ENCODE measurements at places on chromosomes 6 and 20. TPM values are rescaled to one million over a fixed set of nuclear protein-coding genes. Genes with fewer than 3 reads are reported as not detected.

WASF1 gene
- 2.3 TPM for total RNA-seq

TUBB2B gene
- 0.41 TPM for total RNA-seq

HDGFL1 gene
- not detected for total RNA-seq

RXRB gene
- 47.8 TPM for total RNA-seq

DNA sequence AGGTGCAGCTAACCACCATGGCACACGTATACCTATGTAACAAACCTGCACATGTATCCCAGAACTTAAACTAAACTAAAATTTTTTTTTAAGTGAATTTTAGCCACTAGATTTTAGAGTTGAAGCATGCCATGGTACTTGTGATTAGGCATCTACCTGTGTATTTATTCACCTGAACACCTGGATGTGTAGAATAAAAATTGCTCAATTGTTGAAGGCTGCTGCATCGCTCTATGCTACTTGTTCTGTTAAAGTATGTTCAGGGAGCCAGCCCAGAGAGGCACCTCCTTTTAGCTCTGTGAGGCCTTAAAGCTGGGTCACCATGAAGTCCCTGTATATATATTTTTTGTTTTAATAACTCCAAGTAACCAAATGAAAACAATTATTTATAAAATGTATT is 28.3 kb downstream of the SLC22A3 start:
- no peak overlapping the region for H3K27ac ChIP-seq
- no peaks in the 10 kb centered on the region for H3K4me1 ChIP-seq
- H3K36me3 ChIP-seq = no peaks in the 10 kb centered on the region
- H3K4me3 ChIP-seq = no peak overlapping the region
- no peak for DNase-seq

- H3K4me1 ChIP-seq = peaks cover 24% of the 10 kb centered on the region
- H3K27me3 ChIP-seq = no peaks in the 10 kb centered on the region
- no peak overlapping the region for H3K4me3 ChIP-seq
- no peak for DNase-seq
Measured at GRCh38 chr6:34606477-34607265, 50.5 kb upstream of the SPDEF start.

- H3K4me1 ChIP-seq = peaks cover 4% of the 10 kb centered on the region
- H3K4me3 ChIP-seq = no peak overlapping the region
- DNase-seq = no peak
- H3K36me3 ChIP-seq = peaks cover 73% of the 10 kb centered on the region
- H3K27ac ChIP-seq = no peak overlapping the region
Measured at GRCh38 chr6:118918329-118918725, 16.6 kb downstream of the MCM9 start.

DNA sequence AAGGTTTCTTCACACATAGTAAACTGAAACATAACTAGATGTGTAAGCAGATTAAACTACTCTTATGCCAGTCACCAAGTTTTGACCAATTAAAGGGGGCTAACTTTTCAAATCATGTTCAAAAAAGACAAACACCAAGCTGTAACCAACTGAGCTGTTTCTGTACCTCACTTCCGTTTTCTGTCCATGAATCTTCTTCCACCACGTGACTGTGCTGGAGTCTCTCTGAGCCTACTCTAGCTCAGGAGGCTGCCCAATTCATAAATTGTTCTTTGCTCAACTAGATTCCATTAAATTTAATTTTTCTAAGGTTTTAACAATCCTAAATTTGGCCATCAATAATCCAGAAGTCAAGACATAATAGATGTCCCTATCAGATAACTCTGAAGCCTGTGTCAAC is 229.4 kb downstream of the FNDC1 start:
- H3K4me1 ChIP-seq = no peaks in the 10 kb centered on the region
- no peak overlapping the region for H3K4me3 ChIP-seq
- no peak overlapping the region for H3K27ac ChIP-seq
- no peaks in the 10 kb centered on the region for H3K36me3 ChIP-seq

GRCh38 chr6:42341771-42342553 is 109.8 kb downstream of the TRERF1 start:
- H3K27ac ChIP-seq = no peak overlapping the region
- no peak for DNase-seq
- peaks cover 36% of the 10 kb centered on the region for H3K36me3 ChIP-seq
- H3K27me3 ChIP-seq = no peaks in the 10 kb centered on the region

GRCh38 chr6:18724056-18724455 is 336.9 kb downstream of the RNF144B start:
- H3K27me3 ChIP-seq = no peaks in the 10 kb centered on the region
- H3K27ac ChIP-seq = no peak overlapping the region
- no peaks in the 10 kb centered on the region for H3K4me1 ChIP-seq
- no peak overlapping the region for H3K4me3 ChIP-seq

GRCh38 chr6:83590416-83590815 is 78.1 kb downstream of the PRSS35 start:
- no peak overlapping the region for H3K4me3 ChIP-seq
- no peaks in the 10 kb centered on the region for H3K36me3 ChIP-seq
- H3K4me1 ChIP-seq = no peaks in the 10 kb centered on the region
- no peaks in the 10 kb centered on the region for H3K27me3 ChIP-seq

GRCh38 chr6:45148278-45148677 is 179.9 kb upstream of the RUNX2 start:
- peaks cover 16% of the 10 kb centered on the region for H3K4me1 ChIP-seq
- H3K27ac ChIP-seq = no peak overlapping the region
- DNase-seq = no peak
- no peaks in the 10 kb centered on the region for H3K27me3 ChIP-seq
- H3K4me3 ChIP-seq = no peak overlapping the region

DNA sequence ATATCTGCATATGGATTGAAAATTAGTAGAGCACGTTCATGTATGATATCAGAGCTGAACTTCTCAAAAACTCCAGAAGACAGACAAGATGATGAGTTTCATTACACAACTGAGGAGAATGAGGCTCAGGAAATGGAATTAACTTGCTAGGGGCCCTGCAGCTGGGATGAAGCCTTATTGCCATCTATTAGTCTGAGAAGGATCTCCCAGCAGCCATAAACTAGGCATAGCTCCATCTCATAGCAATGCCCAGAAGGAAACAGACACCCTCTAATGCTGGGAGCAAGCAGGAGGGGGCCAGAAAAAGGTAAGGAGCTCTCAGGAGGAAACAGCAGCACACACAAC is 18.0 kb downstream of the TFEB start:
- DNase-seq = no peak
- H3K27ac ChIP-seq = no peak overlapping the region

GRCh38 chr20:23251779-23252178 is 98.8 kb upstream of the NXT1 start:
- H3K36me3 ChIP-seq = no peaks in the 10 kb centered on the region
- peaks cover 3% of the 10 kb centered on the region for H3K27me3 ChIP-seq
- H3K4me3 ChIP-seq = no peak overlapping the region
- H3K4me1 ChIP-seq = no peaks in the 10 kb centered on the region

DNA sequence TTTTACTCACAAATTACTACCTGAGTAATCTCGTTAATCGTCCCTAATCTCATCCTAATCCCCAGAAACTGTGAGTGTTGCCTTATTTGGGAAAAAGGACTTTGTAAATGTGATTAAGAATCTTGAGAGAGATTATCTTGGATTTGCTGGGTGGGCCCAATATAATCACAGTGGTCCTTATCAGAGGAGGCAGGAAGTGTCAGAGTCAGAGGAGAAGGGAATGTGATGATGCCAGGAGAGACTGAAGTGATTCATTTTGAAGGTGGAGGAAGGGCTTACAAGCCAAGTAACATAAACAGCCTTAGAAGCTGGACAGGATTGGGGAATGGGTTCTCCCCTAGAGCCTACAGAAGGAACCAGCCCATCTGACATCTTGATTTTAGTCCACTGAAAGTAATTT is 16.7 kb downstream of the RPP21 start:
- no peaks in the 10 kb centered on the region for H3K36me3 ChIP-seq
- no peak for DNase-seq
- peaks cover 2% of the 10 kb centered on the region for H3K4me1 ChIP-seq
- H3K27ac ChIP-seq = no peak overlapping the region

DNA sequence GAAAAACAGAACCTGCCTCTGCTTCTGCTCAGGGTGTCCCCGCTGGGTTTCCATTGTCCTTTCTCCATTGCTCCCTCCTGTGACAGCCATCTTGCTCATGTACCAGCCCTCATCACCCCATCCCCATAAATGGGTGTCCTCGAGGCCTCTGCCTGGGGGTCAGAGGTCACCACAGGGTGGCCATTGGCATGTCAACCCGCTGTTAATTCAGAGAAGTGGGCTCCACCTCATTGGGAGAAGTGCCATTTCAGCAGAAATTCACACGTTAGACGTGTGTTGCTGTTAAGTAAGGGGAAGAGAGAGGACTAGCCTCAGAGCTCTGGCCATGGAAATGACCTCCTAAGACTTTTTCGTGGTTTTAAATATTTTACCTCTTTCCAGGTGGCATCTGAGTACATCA is 71.9 kb downstream of the PTPN1 start:
- no peaks in the 10 kb centered on the region for H3K27me3 ChIP-seq
- no peak for DNase-seq
- peaks cover 86% of the 10 kb centered on the region for H3K36me3 ChIP-seq

DNA sequence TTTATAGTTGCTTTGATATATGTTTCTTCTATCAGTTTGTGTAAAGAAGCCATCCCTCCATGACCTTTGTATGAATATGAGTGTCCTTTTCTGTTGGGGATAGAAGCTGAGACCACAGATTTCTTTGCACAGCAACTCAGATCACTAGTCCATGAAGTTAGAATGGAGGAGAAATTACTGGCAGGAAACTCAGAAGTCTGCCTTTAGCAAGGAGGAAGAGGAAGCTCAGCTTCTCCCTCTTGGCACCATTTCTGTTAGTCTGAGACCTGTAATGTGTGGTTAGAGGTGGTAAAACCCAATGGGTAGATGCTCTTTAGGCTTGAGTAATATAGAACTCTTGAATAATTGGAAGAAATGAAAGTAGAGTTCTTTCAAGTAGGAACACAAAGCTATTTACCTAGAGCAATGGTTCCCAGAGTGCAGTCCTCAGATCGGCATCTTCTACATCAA is 995.3 kb upstream of the FLRT3 start:
- no peaks in the 10 kb centered on the region for H3K27me3 ChIP-seq
- no peak overlapping the region for H3K4me3 ChIP-seq
- H3K4me1 ChIP-seq = no peaks in the 10 kb centered on the region
- no peak for DNase-seq
- no peaks in the 10 kb centered on the region for H3K36me3 ChIP-seq
- no peak overlapping the region for H3K27ac ChIP-seq

DNA sequence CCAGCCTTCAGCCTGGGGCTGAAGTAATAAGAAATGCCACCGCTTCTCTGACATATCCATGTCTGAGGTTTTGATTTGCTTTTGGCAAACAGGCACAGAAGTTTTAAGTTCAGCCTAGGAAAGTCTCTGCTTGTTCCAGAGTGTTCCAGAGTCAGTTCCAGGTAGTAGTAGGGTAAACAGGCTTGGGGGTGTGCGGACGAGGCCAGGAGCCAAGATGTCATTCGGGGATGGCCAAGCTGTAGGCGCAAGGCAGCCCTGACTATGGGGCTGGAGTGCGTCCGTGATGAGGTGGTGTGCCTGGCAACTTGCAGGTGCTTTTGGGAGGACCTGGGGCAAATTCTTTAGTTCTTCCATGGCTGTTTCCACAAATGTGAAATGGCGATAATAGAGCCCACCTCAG is 60.3 kb downstream of the IRF4 start:
- no peak for DNase-seq
- peaks cover 5% of the 10 kb centered on the region for H3K36me3 ChIP-seq
- no peak overlapping the region for H3K4me3 ChIP-seq
- H3K4me1 ChIP-seq = peaks cover 34% of the 10 kb centered on the region
